Amniotic stem cell (primary cell): ENCODE measurements at places on chromosomes 7 and 10.
A peak's percentile ranks its signal among the peaks of the same experiment; 100 is the strongest.

DNA sequence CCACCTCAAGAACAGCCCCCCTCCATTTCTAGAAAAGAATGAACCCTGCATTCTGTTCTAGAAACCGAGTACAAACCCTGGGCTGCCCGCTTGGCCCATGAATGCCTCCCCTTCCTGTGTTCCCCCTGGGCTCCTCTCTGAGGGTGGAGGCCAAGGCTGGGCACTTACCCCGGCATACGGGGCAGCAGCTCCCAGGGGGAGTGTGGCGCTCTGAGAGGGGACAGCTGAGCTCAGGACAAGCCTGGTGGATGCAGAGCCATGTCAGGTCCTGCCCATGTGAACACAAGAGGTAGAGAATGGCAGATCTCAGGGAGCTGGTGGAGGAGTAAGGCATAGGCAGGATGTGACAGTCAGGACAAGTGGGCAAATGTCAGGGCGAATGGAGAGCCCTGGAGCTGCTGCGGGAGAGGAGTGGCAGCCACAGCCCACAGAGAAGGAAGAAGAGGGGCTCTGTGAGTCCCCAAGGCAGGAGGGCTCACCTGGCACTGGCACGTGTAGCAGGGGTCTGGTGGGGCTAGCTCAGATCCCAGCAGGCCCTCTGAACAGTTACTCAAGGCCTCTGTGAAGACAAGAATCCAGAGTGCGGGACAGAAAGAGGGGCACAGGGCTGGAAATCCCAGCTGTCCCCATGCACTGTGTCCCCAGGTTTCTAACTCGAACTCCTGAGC is 18.9 kb downstream of the ATP6V1F start:
- DNase-seq = no peak

GRCh38 chr7:89023877-89024276 is 228.3 kb upstream of the TEX47 start:
- DNase-seq = no peak

GRCh38 chr7:71182438-71182935 is 50.5 kb downstream of the GALNT17 start:
- no peak for DNase-seq

DNA sequence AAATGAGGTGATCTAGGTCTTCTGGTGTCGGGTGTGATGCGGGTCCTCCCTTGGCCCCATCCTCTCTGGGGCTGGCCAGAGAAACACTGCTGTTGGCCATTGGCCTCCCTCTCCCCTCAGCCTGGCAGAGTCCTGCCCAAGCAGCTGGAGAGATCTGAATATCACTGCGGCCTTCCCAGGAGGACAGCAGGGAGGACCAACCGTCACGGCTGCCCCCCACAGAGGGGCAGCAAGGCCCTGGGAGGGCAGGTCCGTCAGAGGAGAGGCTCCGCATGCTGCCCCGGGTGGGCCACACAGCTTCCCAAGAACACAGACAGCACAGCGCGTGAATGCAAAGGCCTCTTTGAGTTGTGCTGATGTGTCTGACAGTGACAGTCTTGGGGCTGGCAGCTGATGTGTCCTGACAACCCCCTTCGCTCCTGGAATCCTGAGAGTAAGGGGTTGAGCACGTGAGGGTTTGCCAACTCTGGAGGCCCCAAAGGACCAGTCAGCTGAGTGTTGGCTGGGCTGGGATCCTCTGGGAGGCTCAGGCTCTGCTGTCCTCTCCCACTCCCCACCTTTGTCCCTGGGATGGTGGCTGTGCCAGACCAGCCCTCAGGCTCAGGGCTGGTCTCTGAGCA is 132.5 kb upstream of the UNC5B start:
- DNase-seq = no peak

- DNase-seq = no peak
Measured at GRCh38 chr10:63522995-63523394, 1.8 kb downstream of the REEP3 start.

GRCh38 chr7:29369909-29370488 is 175.4 kb downstream of the CHN2 start:
- DNase-seq = no peak

GRCh38 chr10:5418584-5418983 is 6.2 kb downstream of the NET1 start:
- DNase-seq = no peak

- DNase-seq = no peak
Measured at GRCh38 chr7:100003711-100004661, 11.4 kb upstream of the ZKSCAN1 start.

DNA sequence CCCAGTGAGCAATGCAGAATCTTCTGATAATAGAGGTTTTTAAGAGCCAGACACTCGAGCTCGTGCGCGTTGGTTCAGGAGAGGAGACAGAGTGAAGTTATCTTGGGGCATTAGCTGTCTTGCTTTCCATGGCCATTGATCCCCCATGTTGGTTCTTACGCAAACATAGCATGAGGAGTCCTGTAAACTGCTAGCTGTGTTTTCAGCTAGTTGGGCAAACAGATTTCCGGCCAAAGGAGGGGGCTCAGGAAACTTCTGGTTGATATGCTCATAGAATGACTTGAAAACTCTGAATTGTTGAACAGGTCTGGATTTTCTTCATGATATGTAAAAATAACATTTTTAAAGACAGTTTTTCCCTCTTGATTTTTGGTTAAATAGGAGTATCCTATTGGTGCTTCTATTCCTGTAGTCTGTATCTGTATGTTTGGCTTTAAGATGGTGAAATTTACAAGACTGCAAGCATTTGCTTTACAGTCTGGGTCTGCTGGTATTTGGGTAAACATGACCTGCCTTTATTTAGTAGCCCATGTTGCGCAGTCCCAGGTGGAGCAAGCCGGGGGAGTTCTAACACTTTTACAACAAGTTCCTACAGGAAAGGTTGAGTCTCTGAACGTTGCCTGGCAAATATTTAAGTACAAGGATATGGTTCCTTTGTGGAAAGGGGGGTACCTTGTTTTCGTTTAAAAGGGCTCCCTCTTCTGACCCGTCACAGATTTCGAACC is 218.4 kb upstream of the KCND2 start:
- no peak for DNase-seq

- DNase-seq = no peak
Measured at GRCh38 chr10:125189162-125189561, 28.8 kb upstream of the CTBP2 start.

GRCh38 chr7:138299066-138299465 is 161.0 kb upstream of the TRIM24 start:
- no peak for DNase-seq

GRCh38 chr7:98458090-98458875 is 57.4 kb upstream of the BAIAP2L1 start:
- no peak for DNase-seq

DNA sequence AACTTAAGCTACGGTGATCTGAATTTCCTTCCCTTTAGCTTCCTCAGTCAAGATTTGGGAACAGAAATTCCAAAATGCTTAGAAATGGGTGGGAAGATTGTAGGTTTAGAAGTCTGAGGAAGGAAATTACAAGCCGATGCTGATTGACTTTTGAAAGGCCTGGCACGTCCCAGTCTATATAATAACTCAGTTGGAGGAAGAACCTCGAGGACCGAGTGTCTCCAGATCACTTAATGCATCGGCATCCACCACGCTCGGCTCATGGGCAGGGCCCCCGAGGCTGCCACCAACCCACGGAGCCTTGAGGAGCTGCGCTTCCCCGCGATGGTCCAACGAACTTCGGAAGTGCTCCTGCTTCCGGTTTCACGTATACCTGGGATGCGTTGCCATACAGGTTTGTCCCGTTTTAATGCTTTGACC is 10.4 kb upstream of the SP8 start:
- DNase-seq = no peak

- DNase-seq = no peak
Measured at GRCh38 chr10:116589926-116590325, 833 bp upstream of the PNLIPRP1 start.

GRCh38 chr7:142511801-142512200 is 237.5 kb upstream of the PRSS1 start:
- no peak for DNase-seq

- peak; percentile 82 for DNase-seq
Measured at GRCh38 chr7:32163141-32163806, 93.1 kb upstream of the PDE1C start.

DNA sequence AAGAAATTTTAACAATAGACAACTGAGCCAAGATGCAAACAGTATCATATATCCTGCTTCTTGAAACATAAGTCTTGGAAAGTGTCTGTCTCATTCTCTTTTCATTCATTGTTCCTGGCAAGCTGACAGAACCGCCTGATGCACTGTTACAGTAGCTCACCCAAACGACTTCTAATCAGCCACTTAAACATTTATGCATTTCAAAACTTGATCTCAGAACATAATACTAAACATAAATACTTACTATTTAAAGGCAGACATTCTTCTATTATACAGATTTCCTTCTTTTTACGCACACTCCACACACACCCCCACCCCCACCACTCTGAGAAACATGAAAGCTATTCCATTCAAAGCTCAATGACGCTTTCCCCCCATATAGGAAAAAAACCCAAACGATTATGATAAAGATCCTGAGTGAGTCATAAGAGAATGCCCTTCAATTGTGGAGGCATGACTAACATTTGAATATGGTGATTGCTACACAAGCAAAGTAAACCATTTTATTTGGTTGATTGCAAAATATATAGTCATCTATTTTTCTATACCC is 30.5 kb downstream of the SHTN1 start:
- DNase-seq = peak; percentile 80

DNA sequence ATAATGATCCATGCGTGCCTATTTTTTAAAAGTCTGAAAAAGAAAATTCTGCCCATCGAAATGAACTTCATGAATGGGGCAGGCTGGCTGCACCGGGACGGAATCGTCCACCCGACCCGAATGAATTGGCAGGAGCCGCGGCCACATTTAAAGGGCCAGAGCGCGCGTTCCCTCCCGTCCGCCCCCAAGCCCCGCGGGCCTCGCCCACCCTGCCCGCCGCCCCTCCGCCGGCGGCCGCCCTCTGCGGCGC is 319 bp upstream of the GATA3 start:
- DNase-seq = no peak

GRCh38 chr10:12027539-12027938 is 15.1 kb downstream of the UPF2 start:
- DNase-seq = no peak

DNA sequence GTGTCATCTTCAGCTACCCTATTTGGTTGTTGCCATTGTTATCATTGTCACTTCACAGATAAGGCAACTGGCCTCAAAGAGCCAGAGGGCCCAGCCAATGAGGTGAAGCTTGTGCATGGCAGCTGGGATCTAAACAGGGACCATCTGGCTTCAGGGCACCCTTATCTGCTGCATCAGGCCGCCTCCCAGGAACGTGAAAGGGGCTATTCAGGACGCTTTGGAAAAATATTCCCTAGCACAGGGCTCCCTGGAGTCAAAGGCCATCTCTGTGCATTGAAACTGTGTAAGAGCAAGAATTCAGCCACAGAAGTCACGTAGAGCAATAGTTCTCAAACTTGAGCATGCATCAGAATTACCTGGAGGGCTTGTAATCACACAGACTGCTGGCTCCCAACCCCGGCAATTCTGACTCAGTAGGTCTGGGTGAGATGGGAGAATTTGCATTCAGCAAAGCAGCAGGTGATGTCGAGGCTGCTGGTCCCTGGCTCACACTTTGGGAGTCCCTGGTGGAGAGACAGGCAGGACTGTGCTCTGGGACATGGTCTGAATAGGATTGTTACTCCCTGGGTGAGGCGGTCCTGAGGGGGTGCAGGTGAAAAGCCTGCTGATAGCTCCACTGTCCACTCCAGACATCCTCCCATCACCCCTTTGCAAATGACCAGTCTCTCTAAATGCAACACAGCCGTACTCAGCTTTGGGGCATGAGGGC is 21.5 kb upstream of the PLEKHA1 start:
- DNase-seq = no peak

GRCh38 chr10:24800861-24801260 is 77.2 kb upstream of the ARHGAP21 start:
- no peak for DNase-seq

- DNase-seq = no peak
Measured at GRCh38 chr10:44947371-44948152, 12.0 kb upstream of the RASSF4 start.

- DNase-seq = no peak
Measured at GRCh38 chr10:48490946-48491345, 113.9 kb downstream of the ARHGAP22 start.

DNA sequence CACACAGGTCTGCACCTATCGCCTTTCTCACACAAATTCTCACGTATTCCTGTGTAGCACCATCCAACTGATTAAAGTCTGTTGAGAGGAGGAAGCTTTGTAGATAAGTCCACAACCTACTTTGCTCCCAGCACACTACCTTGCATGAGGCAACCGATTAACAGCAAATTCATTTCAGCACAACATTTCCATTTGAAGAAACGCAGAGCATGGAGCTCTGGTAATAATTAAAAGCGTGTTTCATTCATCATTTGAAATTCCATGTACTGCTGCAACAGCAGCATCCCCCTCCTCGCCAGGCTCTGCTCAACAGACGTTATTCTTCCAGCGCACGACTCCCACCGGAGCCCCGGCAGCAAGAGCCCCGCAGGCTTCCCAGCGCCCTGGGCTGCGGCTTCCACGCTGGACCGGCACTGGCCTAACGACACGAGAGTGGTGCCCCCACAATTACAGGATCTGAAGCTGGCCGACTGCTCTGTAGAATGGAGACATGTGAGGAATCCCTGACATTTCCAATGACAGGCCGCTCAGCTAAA is 118.8 kb downstream of the DIP2C start:
- no peak for DNase-seq

- DNase-seq = no peak
Measured at GRCh38 chr7:38070718-38071117, 107.3 kb upstream of the STARD3NL start.

GRCh38 chr10:43596546-43596945 is 9.7 kb upstream of the ZNF485 start:
- no peak for DNase-seq

DNA sequence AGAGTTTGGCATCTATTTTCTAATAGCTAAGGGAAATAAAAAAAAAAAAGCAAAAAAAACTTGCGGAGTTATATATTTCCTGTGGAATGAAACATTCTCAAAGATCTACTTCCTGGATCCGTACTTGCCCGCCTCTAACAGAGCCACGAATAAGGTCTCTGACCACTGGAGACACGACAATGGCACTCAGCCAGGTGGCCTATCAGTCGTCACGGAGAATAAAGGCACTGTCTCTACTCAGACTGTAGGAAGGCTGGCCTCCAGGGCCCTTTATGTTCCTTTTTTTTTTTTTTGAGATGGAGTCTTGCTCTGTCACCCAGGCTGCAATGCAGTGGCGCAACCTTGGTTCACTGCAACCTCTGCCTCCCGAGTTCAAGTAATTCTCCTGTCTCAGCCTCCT is 58.7 kb downstream of the RGS10 start:
- no peak for DNase-seq

- no peak for DNase-seq
Measured at GRCh38 chr7:135950972-135951371, 26.2 kb downstream of the MTPN start.

GRCh38 chr7:142901426-142902259 is 16.1 kb upstream of the TRPV6 start:
- DNase-seq = no peak

- no peak for DNase-seq
Measured at GRCh38 chr7:158357106-158357897, 230.3 kb downstream of the PTPRN2 start.

DNA sequence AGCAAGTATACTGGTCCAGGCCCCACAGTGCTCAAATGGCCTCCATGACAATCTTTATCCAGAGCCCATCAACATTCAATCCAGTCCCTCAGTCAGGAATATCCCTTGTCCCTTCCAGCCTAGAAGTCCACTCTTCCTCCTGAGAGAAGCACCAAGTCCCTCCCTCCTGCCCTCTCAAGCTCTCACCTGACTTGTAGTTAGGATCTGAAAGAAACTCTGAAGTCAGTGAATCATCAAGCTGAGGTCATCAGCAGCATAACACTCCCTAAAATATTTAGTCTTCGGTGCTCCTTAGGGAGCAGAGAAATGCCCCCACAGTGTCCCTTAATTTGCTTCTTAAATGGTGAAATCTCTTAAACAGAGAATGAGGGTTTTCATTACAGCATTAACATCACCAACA is 31.0 kb downstream of the GRM8 start:
- DNase-seq = no peak

- DNase-seq = no peak
Measured at GRCh38 chr7:114422507-114423501, 8.2 kb downstream of the FOXP2 start.
